Retina (tissue), 1 donor: ENCODE measurements at places on chromosomes 3 and 15.

DNA sequence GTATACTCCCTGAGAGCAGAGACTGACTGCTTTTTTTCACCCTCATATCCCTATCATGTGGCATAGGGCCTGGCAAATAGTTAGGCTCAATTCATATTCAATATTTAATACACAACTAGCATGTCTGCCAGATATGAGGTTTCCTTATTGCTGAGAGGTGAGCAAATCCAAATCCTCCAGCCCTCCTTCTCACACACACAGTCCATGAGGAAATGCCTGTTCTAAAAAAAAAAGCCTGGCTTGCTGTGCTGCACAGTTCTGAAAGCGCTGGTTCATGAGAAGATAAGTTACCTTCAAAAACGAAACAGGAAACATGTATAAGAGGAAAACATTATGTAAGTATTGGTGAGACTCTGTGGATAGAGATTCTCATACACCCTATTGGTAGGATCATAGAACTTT is 15.5 kb upstream of the ACAP2 start:
- no peak for DNase-seq

DNA sequence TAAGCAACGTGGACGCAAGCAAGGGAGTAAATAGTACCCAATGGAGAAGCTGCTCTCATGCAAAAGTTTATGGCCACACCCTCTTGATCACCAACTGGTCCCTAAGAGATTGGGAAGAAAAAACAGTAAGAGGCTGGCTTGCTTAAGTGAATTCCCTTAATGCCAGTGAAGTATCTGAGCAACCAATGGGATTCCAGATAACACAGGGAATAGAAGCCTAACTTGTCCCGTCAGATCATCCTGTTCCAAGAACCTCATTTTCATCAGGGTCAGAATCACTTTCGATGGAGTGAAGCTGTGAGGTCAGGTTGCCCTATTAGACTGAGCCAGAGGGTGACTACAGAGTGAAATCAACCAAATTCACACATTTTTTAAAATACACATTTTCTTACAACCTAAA is 104.3 kb downstream of the CD47 start:
- DNase-seq = no peak

- DNase-seq = peak; percentile 50
These were observed 31.8 kb upstream of the RASA2 start for GRCh38 chr3:141454906-141455602.

GRCh38 chr3:41267975-41268640 is 68.8 kb downstream of the CTNNB1 start:
- no peak for DNase-seq

DNA sequence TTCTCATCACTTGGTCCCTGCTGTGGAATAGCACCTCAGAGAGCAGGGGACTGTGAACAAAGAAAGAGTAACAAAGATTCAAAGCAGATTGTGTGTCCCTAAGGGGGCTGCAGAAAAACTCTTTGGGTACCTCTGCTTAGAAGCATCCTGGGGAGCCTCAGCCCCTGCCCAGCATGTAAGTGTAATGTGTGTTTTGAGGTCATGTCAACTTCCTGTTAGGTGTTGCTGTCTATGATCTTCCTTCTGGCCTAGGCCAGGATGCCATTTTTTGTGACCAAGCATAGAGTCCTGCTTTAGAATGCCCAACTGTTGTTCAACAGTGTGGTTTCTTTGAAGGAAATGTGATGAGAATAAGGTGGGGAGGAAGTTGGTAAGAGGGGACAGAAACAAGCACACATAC is 77.1 kb upstream of the BCL6 start:
- DNase-seq = no peak

DNA sequence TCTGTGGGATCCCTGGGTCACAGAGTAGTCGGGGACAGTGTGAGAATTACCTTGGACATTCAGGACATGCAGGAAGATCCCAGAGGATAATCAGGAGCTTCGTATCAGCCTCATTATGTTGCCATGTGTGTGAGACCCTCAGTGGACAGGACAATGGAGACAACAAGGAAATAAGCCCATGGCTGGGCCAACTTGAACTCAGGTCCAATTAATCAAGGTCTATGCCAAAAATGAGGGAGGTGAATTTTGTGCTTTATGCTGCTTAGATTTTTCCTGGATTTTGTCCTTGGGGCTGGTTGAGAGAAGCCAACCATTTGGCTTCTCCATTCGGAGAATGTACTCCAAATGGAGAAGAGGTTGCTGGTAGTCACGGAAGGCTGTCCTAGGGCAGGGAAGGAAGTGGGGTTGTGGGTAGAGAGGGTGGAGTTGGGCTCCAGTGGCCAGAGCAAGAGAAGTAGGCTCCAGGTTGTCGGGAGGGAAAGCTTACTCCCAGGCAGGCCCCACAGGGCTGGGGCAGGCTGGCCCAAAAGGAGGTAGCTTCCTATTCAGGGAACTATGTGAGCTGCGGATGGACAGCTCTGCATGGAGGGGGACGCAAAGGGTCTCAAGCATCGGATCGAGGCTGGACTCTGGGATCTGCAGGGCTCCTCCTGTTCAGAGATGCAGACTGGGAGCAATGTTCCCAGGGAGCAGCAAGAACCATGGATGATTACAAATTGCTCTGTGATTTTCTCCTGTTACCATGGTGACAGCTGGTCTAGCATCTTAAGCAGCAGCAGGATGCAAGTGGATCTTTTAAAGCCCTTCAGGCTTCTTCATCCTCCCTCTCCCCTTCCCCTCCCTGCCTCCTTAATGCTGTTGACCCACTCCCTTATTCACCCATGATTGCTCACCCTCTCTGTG is 91.1 kb downstream of the WNT7A start:
- DNase-seq = peak; percentile 31

GRCh38 chr3:106431721-106432120 is 562.9 kb upstream of the CBLB start:
- no peak for DNase-seq

DNA sequence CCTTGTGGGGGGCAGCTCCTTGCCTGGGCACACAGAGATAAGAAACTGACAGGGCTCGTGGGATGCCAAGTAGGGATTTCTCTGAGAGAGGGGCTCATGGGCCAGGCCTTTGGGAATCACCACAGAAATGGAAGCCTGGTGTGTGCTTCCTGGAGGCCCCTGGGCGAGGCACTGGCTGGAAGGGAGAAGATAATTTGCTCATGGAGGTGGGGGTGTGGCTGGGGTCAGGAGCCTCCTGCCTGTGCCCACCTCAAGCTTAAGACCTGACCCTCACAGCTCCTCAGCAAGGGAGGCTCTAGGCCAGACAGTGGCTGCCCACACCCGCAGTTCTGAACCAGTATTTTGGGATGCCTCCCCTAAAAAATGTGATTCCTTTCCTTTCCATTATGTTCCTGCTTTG is 16.9 kb upstream of the CPNE9 start:
- no peak for DNase-seq

- no peak for DNase-seq
These were observed 206.7 kb downstream of the ZNF621 start for GRCh38 chr3:40731445-40731844.

DNA sequence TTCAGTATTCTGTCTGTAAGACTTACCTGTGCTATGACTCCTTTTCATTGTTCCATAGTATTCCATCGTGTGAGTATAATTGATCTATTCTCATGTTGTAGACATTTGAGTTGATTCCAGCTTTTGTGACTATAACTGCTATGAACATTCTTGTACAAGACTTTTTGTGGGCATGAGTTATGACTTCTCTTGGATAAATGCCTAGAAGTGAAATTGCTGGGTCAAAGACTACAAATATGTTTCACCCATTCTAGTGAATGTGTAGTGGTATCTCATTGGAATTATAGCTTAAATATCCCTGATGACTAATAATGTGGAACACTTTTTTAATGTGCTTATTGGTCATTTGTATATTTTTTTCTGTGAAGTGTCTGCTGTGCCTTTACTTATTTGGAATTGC is 27.6 kb upstream of the NPHP3 start:
- DNase-seq = no peak

GRCh38 chr3:120659285-120659684 is 22.8 kb downstream of the HGD start:
- DNase-seq = no peak

- no peak for DNase-seq
These were observed 4.6 kb downstream of the THPO start for GRCh38 chr3:184373422-184373821.

DNA sequence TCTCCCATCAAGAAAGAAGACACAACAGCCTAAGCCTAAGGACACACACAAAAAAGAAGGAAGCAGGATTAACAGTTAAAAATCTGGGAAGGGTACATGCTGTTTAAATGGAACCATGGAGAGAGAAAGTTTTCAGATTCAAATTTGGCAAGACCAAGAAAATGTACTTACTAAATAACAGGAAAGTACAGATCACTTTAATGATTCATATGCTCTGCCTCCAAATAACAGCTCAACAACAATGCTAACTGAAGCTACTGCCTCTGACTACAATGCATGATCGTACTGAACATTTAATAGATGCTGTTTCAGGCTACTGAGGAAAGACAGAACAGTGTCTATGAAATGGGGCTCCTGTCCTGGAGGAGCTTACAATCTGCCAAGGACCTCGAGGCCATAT is 8.4 kb upstream of the NMB start:
- DNase-seq = no peak

DNA sequence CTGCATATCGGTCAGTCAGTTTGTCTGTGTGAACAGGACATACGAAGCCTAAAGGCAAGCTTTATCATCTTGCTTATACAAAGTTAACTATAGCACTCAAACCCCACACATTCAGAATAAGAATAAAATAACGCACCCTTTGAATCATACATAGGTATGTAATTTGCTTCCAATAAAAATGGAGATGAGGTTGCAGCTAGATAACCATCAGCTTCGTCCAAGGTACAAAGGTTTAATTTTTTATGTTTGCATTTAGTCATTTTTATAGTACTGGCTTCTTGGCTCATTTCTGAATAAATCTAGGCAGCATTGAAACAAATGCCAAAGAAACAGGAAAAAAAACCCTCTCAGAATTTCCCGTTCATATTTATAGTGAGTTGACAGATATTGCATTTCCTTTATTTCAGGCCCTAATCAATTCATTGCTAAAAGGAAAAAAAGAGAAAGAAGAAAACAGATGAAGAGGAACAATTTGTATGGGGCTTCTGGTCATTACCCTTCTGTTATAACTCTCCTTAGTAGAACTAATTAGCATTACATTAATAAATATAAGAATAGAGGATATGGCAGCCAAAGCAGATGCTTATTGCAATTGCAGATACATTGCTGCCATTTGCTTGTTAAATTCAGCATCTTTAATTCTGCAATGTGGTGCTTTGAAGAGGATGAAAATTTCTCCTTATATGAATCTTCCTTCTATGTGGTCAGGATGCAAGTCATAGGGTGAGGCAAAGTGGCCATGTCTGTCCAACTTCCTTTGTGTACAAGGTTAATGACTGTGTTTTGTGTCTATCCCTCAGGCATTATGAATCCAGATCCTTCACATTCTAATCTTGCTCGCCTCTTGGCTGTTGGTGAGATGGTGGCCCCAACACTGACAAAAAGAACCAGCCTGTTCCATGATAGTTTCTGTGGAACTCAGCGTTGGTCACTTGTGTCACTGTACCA is 550.0 kb downstream of the AGBL1 start:
- DNase-seq = no peak

DNA sequence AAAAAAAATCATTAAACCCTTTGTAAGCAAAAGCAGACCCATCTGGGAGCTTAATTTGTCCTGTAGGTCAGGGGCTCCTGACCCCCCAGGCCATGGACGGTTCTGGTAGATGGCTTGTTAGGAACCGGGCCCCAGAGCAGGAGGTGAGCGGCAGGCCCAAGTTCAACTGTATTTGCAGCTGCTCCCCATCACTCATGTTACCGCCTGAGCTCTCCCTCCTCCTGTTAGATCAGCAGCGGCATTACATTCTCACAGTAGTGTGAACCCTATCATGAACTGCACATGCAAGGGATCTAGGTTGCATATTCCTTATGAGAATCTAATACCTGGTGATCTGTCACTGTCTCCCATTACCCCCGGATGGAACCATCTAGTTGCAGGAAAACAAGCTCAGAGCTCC is 60.7 kb downstream of the FSIP1 start:
- DNase-seq = no peak

DNA sequence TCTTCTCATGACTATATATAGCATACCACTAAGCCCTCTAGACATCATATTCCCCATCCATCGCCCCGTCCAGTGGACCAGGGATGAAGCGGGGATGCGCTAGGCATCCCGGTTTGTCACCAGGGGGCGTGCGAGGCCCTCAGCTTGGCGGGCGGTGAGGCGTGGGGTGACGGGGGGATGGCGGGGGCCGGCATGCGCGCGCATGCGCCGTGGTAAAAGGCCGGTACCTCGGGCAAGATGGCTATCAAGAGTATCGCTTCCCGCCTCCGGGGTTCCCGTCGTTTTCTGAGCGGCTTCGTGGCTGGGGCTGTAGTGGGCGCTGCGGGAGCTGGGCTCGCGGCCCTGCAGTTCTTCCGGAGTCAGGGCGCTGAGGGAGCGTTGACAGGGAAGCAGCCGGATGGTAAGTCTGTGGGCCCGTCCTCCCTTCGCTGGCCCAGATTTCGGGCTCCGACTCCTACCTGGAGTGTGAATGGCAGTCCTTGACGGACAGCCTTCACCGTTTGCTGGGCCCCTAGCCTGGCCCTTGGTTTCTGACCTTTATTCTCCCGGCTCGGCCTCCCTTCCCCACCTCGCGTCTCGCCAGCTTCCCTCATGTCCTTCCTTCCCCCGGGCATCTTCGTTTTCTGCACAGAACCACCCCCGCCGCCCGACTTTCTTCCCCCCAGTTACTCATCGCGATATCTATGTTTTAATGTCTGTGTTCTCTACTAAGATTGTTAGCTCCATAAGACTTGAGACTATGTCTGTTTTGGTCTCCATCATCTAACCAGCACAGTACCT is at the start of gene EXOG:
Gene EXOG, plus strand, starts transcription at position 210 of the 780 bp plus-strand sequence. Its CDS starts 28 bp downstream, at position 238.
- DNase-seq = peak; percentile 93

GRCh38 chr15:84924077-84924731 is 39.7 kb downstream of the SLC28A1 start:
- no peak for DNase-seq

DNA sequence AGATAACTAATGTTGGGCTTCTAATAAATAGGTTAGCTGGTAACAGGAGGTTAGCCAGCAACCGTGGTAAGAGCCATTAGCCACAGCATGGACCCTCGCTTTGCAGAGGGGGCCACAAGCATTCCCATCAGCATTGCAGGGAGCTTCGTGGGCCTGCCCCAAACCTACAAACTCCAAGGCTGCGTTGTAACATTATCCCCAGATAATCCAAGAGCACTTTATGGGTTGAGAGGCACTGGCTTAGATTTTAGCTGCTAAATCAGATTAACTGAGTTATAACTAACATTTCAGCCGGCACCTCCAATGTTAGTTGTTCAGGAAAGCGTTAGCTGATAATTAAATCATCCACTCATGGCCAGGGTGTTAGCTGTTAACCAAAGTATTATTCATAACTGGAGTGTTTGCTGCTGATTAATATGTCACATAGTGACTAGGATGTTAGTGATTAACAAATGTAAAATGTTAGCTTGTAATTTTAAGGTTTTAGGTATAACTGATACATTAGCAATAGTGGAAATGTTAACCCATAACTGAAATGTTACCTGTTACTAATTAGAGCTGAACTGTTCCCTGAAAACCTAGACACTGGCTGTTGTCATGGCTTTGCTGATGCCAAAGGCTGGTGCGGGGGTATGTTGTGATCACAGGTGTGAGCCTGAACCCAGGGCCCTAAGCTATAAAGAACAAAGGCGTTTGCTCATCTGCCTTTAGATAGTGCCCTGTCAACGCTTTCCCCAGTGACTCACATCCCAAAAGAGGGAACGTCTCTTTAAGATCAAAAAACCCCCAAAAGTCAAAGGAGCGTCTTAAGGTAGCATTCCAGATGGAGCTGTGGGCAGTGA is 56.2 kb downstream of the SLC6A6 start:
- no peak for DNase-seq
